ENCODE measurements at places on chromosomes 4 and X.

GRCh38 chr4:134906404-134907023, 704.9 kb upstream of the PABPC4L start:
- DNase-seq: no peak

DNA sequence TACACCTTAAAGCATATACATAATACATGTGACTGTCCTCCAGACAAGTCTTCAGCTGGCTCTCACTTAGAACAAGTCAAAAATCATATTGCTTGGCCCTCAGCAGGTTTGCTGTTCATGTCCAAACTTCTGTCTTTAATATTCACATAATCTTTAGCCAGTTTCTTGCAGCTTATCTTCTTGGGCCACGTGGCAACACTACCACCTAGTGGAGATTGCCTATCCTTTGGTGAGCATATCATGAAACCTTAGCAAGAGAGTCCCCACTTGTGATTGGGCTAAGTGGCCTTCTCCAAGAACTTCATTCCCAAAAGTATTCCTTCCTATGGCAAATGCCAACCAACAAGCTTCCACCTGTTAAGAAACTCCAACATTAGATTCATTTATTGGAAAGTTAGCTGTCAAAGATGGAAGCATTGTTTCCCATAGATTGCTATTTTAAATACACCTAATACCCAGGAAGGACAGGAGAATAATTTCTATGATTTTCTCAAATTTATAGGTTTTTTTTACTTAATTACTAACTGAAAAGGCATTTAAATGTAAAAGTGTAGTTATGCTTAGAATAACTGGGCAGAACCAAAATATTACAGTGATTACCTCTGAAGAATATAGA, 231.9 kb upstream of the INTU start:
- peak; percentile 20 for DNase-seq

GRCh38 chr4:95217197-95217596, 331.6 kb downstream of the UNC5C start:
- DNase-seq: no peak

DNA sequence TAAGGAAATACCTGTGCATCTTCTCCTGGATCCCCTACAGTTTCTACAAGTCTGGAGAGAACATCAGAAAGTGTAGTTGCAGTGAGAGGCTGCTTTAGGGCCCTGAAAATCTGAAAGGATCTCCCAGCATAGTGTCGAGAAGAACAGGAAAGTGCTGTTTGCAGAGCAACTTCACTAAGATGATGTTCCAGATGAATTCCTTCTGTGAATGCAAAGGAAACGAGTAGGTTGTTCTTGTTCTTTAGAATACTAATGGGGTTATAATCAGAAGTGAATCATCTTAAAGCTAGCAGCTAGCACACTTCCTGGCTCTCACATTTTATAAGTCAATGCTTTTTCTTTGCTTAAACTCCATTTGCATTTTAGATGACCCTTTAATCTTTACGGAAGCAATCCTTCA, 53.7 kb downstream of the ZAR1 start:
- DNase-seq: no peak

- DNase-seq: no peak
Measured at GRCh38 chrX:40331762-40332161, 234.0 kb upstream of the BCOR start.

Data from T1000 (cell line).